Mucosa of gallbladder (tissue), 1 donor: ENCODE measurements at places on chromosomes 16 and 17. TPM values are rescaled to one million over a fixed set of nuclear protein-coding genes. Genes with fewer than 3 reads are reported as not detected.

Gene TIMP2
- total RNA-seq: 377 TPM

Gene CDK5R1
- total RNA-seq: 2.0 TPM

Gene AATK
- total RNA-seq: 14.2 TPM

Gene GRAPL
- 9.2 TPM for total RNA-seq

Gene IGFBP4
- total RNA-seq: 351 TPM

Gene GPR179
- 0.23 TPM for total RNA-seq

Gene C16orf46
- 1.2 TPM for total RNA-seq

- DNase-seq: no peak
Measured at GRCh38 chr17:30576326-30576861, 99.2 kb downstream of the GOSR1 start.

- DNase-seq: no peak
Measured at GRCh38 chr16:27273330-27273669, 4.7 kb upstream of the NSMCE1 start.

GRCh38 chr16:22255335-22255734, 41.9 kb upstream of the POLR3E start:
- no peak for DNase-seq

DNA sequence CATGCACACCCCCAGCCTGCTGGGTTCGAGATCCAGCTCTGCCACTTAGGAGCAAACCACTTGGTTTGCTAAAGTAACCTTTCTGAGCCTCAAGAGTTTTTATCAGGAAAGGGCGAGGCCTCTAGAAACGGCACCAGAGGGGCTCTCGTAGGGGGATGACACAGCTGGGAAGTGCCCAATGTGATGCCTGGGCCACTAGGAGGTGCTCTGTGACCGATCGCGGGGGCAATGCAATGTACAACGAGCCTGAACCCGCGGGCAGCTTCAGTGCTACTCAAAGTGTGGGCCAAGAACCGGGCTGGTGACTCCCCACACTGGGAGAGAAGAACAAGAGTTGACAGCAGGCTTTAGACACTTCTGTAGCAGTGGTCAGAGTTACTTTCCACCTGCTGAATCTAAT, 9.4 kb downstream of the C16orf89 start:
- DNase-seq: no peak

GRCh38 chr16:2088759-2089358, 41.1 kb downstream of the TSC2 start:
- DNase-seq: no peak

GRCh38 chr16:55849536-55849935, 16.6 kb upstream of the CES1 start:
- DNase-seq: no peak

GRCh38 chr17:31597646-31598398, 206.3 kb downstream of the RAB11FIP4 start:
- DNase-seq: no peak

GRCh38 chr16:14063618-14064581, 7.2 kb upstream of the MRTFB start:
- DNase-seq: no peak

GRCh38 chr16:89709716-89710432, 8.4 kb upstream of the SPATA2L start:
- no peak for DNase-seq

GRCh38 chr16:23514381-23515152, 4.3 kb upstream of the GGA2 start:
- DNase-seq: no peak

- no peak for DNase-seq
Measured at GRCh38 chr16:50288920-50289319, 22.6 kb downstream of the ADCY7 start.

DNA sequence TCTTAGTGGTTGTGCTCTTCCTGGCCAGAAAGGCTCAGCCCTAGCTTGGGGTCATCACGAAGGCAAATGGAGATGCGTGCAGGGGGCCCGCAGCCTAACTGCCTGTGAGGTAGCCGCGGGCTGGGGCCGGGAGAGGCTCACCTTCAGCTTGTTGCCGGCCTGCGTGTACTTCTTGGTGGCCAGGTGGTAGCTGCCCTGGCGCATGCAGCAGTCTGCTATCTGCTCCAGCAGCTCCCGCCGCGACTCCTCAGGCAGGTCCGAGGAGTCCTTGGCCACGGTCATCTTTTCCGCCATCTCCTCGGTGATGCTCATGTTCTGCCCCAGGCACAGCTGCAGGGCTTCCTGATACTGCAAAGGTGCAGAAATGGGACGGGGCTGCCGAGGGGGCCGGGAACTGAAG, 13.0 kb upstream of the TMEM204 start:
- no peak for DNase-seq

GRCh38 chr17:15436473-15437302, 30.7 kb downstream of the CDRT4 start:
- DNase-seq: peak; percentile 25

DNA sequence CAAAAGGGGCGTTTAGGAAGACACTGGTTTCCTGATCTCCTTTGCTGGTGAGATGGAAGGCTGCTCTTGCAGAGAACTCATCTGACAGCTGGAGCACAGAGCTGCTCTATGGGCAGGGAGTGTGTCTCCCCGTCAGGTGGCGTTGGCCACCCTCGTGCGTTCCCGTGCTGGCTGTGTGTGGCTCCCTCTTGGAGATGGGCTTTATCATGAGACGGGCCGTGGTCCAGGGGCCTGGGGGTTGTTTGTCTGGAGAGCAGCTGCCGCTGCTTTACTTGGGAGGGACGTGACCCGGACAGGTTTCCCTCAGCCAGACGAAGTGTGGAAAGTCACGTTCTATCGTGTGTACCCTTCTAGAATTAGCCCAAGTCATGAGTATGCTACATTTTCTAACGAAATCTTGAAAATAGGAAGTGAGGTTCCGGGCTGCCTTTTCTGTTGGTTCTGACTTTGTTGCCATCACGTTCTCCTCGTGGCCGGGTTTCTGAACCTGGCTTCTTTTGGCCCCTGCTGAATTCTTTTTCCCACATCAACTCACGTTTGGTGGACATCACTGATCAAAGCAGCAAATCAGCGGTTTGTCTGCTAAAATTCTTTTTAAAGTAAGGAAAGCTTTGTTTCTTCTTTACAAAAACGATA, 105.6 kb upstream of the CHMP6 start:
- DNase-seq: no peak

GRCh38 chr17:60386147-60387058, 5.5 kb downstream of the USP32 start:
- DNase-seq: no peak

DNA sequence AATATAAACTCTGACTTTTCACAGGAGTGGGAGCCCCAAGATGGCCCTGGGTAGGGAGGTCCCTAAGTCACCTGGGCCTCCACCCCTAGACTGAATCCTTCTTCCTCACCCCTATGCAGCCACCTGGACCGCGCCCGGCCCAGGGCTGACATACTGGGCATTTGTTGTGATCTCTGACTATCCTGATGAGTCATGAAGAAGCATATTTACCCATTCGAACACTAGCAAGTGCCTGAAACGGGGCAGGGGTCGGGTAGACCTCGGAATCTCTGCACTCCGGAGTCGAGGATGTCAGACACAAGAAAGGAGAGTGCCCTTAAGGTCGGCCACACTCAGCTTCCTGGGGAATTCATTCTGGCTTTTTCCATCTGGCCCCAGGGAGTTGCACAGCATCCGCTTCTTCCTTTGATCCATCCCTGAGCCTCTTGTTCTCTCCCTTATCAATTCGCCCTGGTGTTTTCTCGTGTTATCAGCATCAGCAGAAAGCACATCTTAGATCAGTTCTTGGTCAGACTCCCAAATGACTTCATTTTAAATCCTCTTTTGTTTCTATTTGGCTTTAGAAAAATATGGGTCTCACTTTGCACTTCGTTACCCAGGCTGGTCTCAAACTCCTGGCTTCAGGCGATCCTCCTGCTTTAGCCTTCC, 10.4 kb downstream of the METTL22 start:
- DNase-seq: no peak

DNA sequence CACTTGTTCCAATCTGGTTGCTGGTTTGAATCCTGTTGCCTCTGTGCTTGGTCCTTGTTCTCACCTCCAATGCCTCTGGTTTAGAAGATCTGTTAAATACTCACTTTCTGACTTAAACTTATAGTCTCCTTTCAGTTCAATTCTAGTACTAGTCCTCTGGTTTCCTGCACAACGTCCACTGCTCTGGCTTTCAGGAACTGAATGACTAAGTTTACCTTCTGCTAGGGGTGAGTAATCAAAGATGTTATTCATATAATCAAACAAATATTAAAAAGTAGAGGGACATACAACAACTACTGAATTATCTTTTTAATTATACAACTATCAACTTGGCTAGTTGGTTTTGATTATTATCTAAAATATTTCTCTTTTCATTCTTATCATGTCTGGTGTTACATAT, 496.4 kb upstream of the TOM1L1 start:
- DNase-seq: no peak

DNA sequence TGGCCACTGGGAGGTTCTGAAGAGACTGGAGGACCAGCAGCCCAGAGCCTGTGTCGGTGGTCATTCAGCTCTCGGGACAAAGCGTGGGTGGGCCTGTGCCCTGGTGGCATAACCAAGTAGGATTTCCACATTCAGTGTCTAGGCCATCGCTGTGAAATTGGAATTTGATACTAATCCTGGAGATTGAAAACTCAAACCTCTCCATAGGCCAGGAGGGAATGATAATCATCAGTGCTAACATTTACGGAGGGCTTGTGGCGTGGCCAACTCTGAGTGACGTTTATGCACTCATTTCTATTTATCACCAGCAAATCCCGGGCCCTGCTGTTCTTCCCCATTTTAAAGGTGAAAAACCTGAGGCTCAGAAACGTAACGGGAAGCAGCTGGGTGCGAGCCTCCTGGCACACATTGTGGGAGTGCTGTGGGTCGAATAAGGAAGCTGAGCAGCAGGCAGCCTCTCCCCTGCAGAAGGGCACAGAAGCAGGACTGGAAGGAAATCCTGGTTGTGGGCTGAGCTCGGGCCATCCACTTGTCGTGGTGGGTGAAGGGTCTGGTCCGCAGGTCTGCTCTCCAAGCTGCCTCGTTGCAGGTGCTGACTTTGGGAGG, 33.1 kb downstream of the RAI1 start:
- no peak for DNase-seq

GRCh38 chr17:8455665-8456209, 20.1 kb downstream of the NDEL1 start:
- DNase-seq: no peak
